ENCODE measurements at places on chromosomes 16 and 17.

DNA sequence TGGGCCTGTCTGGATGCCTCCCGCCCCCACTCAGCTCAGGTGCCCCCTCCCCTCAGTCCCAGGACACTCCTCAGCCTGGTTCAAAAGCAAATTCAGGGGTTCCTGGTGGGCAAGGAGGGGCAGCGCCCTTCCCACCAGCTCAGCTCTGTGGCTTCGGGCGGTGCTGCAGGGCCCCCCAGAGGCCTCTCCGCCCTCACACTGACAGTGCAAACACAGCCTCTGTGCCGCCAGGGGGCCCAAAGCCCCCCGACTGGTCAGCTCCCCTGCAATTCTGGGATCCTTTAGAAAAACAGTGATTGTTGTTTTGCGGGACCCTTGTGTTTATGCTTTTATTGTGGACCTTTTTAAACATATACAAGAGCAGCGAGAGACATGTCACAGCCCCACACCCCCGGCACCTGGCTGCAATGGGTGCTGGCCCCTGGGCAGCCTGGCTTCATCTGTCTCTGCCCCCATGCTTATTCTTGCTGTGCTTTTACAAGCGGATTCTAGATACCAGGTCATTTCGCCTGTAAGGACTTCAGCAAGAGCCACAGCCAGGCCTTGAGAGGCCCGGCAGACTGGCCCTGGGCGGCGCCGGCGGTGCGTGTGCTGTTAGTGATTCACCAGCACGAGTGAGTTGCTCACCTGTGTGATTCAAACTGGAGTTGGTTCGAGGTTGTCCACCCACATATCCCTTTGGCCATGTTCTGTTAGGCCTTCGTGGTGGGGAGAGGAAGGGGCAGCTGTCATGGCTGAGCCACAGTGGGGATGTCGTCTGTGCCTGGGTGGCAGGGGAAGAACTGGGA, 21.2 kb downstream of the ZNF469 start:
- DNase-seq, result no peak

GRCh38 chr16:72598696-72599095, 426.7 kb upstream of the PMFBP1 start:
- no peak for DNase-seq

DNA sequence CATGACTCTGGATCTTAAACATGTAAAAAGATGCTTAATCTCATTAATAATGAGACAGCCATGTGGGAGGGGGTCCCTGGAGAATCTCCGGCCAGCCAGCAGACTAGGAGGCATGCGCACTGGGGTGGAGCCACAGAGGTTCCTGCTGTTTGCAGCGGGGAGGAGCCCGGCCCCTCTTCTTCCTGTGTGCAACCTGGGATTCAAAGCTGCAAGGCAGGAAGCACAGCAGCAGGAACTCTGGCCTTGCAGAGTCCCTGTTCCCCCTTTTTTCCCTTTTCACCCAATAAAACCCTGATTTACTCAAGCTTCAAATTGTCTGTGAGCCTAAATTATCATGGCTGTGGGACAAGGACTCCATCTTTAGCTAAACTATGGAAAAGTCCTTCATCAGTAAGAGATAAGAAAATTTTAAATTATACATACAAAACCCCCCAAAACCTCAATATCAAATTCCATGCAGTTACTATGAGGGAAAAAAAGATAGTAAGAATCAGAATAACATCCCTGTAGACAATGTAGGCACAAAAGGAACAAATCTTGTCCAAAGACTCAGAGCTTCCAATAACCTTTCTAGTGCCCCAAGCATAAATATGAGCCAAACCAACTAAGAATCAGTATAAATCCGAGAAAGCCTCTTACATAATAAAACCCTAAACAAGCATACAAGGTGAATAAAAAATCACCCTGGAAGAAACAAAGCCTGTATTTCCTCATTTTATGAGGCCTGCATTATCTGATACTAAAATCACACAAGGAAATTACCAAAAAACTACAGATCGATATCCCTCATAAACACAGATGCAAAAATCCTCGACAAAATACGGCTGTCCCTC, 12.1 kb downstream of the CFDP1 start:
- DNase-seq, result peak; percentile 70

DNA sequence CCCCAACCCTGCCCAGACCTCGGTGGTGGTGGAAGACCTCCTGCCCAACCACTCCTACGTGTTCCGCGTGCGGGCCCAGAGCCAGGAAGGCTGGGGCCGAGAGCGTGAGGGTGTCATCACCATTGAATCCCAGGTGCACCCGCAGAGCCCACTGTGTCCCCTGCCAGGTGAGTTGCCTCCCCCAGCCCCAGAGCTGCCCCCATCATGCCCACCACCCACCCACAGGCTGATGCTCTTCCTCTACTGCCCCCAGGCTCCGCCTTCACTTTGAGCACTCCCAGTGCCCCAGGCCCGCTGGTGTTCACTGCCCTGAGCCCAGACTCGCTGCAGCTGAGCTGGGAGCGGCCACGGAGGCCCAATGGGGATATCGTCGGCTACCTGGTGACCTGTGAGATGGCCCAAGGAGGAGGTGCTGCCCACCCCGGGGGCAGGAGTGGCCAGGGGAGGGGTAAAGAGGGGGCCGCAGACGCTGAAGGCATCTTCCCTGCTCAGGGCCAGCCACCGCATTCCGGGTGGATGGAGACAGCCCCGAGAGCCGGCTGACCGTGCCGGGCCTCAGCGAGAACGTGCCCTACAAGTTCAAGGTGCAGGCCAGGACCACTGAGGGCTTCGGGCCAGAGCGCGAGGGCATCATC, 8.4 kb downstream of the GALK1 start:
- no peak for DNase-seq

- DNase-seq, result no peak
Measured at GRCh38 chr16:76176153-76176552, 101.0 kb upstream of the CNTNAP4 start.

GRCh38 chr17:2053380-2054261, 1.3 kb upstream of the HIC1 start:
- DNase-seq, result peak; percentile 67

- peak; percentile 71 for DNase-seq
Measured at GRCh38 chr16:22321340-22322001, 24.3 kb downstream of the POLR3E start.

GRCh38 chr17:49815761-49816281, 27.3 kb downstream of the KAT7 start:
- no peak for DNase-seq
